LHCN-M2 (cell line): ENCODE measurements at places on chromosomes 7 and 10.

DNA sequence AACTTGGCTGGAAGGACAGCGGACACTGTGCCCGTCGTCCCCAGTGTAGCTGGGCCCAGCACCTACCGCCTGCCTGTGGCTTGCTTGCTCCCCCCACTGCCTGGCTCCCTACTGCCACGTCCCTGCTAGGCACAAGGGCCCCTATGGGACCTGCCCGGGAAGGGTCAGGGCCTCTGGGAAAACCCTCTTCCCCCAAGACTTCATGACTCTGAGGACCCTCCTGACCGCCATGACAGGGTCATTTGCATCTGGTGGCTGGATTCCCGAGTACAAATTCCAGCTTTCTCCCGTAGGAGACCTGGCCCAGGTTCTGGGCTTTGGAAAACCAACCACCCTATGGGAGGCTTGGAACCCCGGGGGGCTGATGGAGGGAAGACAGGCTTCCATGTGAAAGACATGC lies 1.4 kb upstream of the MMD2 start:
- no peak for DNase-seq

- DNase-seq = no peak
These were observed 26.5 kb upstream of the KCTD7 start for GRCh38 chr7:66602159-66602558.

DNA sequence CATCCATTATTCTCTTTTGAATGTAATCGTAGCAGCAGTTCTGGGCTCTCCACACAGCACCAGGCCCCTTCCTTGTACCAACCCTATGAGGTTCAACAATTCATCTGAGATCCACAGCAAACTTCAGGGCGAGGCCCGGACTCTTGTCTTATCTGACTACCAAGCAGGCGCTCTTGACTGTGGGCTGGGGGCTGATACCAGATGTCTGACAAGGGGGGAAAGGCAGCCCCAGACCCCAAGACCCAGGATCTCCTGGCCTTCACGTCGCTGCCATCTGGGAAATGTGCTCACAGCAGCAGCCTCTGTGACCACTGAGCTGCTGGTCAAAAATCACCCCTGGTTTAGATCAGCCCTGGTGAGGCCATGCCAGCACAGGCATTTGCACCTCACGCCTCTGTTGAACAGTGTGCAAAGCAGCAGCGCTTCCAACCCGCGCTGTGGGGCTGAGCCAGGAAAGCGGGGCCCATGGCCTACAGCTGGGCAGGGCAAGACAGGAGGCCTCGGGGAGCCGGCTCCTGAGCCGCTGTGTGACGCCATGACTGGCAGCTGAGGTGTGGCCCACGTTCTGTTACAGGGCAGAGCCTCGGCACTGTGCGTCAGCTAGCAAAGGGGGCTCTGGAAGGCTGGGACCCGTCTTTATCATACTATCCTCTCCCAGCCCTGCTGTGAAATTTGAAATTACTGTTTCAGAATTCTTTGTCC lies 143.9 kb downstream of the PAXIP1 start:
- no peak for DNase-seq

GRCh38 chr10:113169853-113170460 lies 219.9 kb downstream of the TCF7L2 start:
- no peak for DNase-seq

GRCh38 chr7:42414941-42415505 lies 178.0 kb upstream of the GLI3 start:
- no peak for DNase-seq

DNA sequence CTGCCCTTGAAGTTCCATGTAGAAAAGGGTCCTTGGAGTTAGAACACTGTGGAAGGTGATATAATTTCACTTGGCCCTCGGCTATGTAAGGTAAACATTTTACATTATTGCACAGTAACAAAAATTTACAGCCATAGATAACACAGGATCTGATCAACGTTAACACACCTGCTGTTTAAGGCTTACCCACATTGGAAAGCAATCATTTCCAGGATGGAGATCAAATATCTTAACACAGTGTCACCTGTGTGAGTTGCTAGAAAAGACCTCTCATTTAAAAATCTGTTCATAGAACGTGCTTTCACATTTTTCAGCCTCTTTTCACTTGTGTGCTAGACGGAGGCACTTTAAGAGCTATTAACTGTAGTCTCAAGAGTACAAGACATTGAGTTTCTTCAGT lies 1.9 kb downstream of the TMEM229A start:
- no peak for DNase-seq
